ENCODE measurements at places on chromosomes 3 and 15. TPM values are rescaled to one million over a fixed set of nuclear protein-coding genes. Genes with fewer than 3 reads are reported as not detected.

Gene ATRIP
- total RNA-seq = 6.3 TPM

Gene NDN
- 40.7 TPM for total RNA-seq

Gene UBE2E2
- total RNA-seq = 61.1 TPM

Gene PLS1
- total RNA-seq = 0.86 TPM

Gene P2RY14
- total RNA-seq = 5.3 TPM

Gene ACKR4
- total RNA-seq = 7.6 TPM

Gene NRROS
- 8.0 TPM for total RNA-seq

Gene MEIS2
- total RNA-seq = 55.2 TPM

Gene RASSF1
- total RNA-seq = 31.3 TPM

Gene EXD1
- total RNA-seq = not detected

Gene IQCF5
- not detected for total RNA-seq

Gene C3orf70
- total RNA-seq = 38.5 TPM

Gene USP50
- 1.1 TPM for total RNA-seq

Gene ST3GAL6
- 6.8 TPM for total RNA-seq

- DNase-seq = no peak
These were observed 18.6 kb downstream of the ACOX2 start for GRCh38 chr3:58518291-58518789.

DNA sequence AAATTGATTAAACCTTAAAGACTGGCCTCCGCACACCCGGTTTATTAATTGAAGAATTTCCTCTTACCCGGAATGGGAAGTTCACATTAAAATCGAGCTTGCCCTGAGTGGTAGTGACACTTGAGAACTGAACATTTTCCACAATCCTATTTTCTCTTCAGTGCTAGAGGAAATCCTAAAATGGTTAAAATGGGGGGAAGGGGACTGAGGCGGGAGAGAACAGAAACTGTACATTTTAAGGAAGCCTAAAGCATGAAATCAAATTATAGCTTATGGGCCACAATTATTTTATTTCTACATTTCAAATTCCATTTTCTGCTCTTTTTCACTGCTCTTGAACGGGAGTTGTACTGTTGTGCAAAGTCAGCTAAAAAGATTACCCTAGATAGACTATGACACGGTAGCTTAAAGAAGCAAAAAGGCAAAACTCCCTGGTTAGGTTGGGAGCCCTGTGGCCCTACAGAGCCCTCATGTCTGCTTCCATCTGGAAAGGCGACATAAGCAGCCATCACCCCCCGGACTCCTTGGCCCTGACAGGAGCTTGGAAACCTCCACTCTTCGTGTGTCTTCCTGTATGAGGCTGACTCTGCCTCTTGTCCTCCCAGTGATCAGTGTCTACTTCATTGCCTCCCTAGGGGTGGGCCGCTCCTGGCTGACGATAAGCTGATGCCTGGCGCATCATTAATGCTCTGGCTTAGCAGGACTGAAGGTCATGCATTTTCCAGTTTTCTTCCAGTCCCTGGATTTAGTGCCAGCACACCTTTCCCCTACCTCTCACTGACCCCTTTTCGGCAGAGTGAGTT lies 79.3 kb downstream of the EEFSEC start:
- DNase-seq = no peak

DNA sequence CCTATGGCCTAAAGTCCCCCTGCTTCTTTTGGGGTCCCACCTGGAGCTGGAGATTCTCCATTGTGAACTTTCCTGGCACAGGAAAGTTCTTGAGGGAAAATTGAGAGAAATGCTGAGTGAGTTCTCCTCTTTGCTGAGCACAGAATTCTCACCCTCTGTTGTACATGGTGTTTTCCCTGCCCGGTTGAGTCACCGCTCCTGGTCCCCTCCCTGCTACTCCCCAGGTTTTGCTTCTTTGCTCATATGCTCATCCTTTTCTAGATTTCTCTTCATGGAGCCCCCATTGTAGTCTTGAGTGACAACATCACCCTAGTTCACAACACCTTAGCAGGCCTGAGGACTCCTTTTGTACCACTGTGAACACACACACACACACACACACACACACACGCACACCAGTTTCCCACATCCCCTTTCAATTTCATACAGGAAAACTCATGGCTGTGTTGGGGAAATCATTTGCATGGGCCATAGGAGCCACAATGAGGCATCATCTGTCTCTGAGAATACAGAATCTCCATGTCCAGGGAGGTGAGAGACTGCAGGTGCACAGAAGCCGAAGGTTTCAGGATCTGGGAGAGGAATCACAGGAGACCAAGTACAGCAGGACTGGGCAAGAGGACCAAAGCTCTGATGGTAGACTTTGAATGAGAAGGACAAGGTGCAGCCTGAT lies 585.3 kb downstream of the GOLGA6L6 start:
- no peak for DNase-seq

- DNase-seq = no peak
These were observed 180.4 kb downstream of the GOLGA8K start for GRCh38 chr15:32222716-32223115.

- DNase-seq = no peak
These were observed 61.2 kb downstream of the PAK2 start for GRCh38 chr3:196800742-196801434.

- DNase-seq = no peak
These were observed 407.0 kb downstream of the GAP43 start for GRCh38 chr3:116030131-116030850.

DNA sequence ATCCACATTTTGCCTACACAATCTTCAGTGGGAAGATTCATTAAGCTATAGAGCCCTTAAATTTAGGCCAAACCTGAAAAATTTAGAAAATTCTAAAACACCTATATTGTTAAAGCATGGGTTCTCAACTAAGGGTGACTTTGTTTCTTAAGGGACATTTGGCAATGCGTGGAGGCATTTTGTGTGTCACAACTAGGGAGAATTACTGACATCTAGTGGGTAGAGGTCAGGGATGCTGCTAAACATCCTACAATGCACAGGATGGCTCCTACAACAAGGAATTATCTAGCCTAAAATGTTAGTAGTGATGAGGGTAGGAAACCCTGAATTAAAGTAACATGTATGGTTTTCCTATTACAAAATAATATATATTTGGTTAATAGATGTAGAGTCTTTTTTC lies 55.8 kb downstream of the TBC1D5 start:
- no peak for DNase-seq

DNA sequence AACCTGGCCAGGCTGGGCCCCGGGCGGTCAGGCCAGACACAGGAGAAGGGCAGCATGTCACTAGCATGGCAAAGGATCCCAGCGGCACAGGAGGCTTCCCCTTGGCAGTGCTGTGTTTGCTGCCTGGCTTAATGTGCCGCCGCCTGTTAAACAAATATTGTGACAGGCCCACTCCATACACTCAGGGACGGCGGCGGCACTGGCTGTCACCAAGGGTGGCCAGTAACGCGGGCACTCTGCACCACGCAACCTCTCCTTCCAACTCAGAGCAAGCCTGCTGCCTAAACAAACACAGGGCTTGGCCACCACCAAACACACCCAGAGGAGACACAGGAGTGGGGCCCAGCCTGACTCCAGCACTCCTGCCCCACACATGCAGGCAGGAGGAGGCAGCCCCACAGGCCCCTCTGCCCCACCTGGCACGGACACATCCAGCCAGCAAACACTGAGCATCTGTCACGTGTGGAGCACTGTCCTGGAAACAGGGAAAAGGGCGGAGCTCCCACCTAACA lies 48.0 kb downstream of the TPRA1 start:
- peak; percentile 75 for DNase-seq

- no peak for DNase-seq
These were observed 84.1 kb downstream of the PIK3R4 start for GRCh38 chr3:130662501-130662996.

DNA sequence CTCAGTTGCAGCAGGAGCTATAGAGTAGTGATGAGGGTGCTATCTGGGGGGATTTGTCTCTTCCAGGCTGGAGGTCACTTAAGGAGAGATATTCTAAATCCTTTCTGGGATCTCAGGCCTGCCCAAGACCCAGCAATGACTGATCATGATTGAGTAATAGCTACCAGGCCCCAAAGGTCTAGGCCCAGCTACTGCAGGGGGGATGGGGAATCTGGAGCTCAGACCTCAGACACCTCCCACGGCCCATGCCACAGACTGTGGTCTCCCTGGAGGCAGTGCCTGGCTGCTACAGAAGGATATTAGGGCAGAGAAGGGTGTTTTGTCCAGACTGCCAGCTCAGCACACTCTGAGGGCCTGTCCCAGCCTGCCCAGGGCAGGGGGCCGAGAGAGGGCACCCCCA lies 6.9 kb downstream of the SLC38A3 start:
- no peak for DNase-seq

DNA sequence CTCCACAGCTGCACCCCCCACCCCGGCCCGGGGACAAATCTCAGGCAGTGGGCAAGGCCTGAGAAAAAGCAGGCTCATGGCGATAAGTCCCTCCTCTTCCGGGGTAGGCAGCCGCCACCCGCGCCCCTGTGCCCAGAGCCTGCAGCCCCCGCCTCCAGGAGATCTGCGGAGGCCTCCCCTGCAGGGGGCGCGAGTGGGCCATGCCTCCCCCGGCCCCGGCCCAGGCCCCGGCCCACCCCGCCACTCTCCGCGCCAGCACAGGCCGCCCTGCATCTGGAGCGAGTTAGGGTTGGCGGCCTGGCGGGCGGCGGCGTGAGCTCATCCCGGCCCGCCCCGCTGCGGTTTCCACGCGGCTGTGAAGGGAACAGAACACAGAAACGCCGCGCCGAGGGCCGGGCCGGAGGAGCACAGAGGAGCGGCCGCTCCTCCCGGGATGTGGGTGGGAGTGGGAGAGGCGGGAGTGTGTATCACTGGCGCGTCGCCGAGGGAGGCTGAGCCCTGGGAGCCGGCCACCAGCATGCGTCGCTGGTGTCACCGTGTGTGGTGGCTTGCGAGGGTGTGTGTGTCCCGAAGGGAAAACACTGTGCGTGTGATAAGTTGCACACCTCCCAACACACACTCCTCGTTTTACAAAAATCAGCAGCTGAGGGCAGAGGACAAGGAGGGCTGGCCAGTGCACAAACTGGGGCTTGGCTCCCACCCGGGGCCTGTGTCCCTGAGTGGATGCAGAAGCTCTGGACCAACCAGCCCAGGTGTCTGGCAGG lies 17.2 kb downstream of the MYL3 start:
- DNase-seq = peak; percentile 91

- DNase-seq = no peak
These were observed 16.9 kb upstream of the MORF4L1 start for GRCh38 chr15:78855746-78856145.

DNA sequence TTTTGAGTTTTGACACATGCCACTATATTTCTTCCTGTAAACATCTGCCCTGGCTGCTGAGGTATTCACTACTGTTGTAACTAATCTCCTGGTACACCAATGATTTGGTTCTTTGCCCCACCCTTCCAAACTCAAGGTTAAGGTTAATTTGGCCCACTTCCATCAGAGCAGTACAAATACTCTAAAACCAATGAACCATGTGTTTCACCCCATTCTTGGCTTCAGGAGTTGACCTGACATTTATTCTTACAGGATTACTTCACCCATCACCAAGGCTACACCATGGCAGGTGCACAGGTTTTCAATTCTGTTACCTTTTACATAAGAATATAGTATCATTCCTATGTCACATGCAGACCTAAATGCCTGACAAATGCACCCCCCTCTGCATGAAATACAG lies 1179.9 kb downstream of the ZPLD1 start:
- no peak for DNase-seq

DNA sequence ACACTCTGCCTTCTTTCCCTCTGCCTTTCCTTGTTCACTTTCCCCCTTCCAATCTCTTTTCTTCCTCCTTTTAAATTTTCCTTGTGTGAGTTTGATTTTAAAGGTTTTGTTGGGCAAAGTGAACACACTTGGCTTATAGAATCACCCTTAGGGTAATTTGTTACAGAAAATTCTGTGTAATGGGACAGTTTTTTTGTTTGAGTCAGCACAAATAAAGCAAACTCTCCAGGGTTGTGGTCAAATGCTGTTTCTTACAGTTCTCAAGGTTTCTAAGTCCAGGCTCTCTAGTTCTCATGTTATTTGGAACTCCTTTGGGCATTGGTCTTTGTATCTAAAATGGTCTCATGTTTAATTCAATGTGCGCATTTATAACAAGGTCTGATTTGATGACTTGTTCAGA lies 307.1 kb downstream of the PTPRG start:
- no peak for DNase-seq

- no peak for DNase-seq
These were observed 78.5 kb upstream of the ST8SIA2 start for GRCh38 chr15:92315144-92315543.

DNA sequence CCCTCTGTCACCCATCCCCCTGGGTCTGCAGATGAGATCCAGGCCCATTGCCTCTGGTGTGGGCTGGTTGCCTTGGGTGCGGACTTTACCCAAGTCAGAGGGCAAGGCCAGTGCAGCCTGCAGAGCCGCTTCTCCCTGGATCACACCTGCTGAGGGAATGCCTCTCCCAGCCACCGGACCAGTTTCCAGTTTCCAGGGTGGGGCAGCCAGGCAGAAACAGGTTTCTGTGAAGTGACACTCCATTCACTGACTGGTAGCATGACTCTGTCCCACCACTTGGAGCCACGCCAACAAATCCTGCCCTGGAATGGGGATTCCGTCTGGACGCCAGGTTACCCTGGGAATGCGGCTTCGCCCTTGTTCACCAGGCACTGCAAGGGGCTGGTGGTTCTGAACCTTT lies 30.0 kb downstream of the PAQR5 start:
- DNase-seq = no peak

DNA sequence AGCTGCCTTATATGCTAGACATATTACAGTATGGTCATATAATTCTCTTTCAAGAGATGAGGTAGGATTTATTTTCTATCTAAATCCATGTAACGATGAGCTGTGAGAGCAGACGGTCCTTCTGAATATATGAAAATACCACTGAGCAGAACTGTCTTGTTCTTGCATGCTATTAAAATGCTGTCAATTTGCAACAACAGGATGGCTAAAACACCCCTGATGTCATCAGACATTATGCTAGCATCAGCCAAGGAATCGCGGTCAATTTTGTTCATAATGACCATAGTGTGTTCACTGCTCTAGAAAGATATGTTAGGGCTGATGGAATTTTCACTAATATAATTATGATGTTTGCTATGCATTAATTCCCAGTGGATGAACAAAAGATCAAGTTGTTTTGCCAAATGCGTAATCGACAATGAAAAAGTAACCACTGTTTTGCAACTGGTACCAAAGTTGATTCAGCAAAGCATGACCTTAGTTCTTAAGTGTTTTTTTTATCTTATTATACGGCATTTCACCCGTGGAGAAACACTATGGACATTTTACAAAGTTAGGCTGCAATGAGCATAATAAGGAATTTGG lies 765.4 kb upstream of the NR2F2 start:
- DNase-seq = no peak

DNA sequence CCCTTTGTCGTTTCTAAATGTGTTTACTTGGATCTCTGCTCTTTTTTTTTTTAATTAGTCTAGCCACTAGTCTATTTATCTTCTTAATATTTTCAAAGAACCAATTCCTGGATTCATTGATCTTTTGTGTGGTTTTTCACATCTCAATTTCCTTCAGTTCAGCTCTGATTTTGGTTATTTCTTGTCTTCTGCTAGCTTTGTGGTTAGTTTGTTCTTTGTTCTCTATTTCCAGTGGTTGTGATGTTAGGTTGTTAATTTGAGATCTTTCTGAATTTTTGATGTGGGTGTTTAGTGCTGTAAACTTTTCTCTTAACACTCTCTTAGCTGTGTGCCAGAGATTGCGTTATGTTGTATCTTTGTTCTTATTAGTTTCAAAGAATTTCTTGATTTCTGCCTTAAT lies 446.1 kb downstream of the CNTN4 start:
- DNase-seq = no peak

GRCh38 chr3:51703068-51703760 lies 3.7 kb upstream of the GRM2 start:
- DNase-seq = peak; percentile 57

- no peak for DNase-seq
These were observed 14.2 kb downstream of the EIF4E3 start for GRCh38 chr3:71710906-71711494.

GRCh38 chr3:42056840-42057239 lies 34.3 kb upstream of the TRAK1 start:
- DNase-seq = no peak

- peak; percentile 23 for DNase-seq
These were observed 25.6 kb downstream of the APBA2 start for GRCh38 chr15:28911310-28911931.

Measured in posterior vena cava (tissue), 2 donors.